NCI-H526 (cell line): ENCODE measurements at places on chromosomes 7 and 10.

DNA sequence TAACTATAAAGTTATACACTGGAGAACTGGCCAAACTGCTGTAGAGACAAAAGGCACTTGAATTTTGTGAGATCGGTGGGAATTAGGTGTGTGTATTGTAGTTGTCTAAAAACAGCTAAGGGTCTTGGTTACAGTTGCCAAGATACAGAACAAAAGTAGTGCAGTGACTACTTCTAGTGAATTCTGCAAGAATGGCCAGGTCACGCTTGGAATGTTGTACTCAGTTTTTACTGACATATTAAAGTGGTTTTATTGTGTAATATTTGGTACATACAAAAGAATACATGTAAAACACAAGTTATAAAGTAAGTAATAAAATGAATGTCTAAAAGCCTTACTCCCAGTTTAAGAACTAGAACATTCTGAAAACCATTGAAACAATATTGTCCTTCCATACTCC is 42.4 kb downstream of the PRPF18 start:
- no peak for DNase-seq

- DNase-seq = no peak
Observed at GRCh38 chr10:50992356-50992901, 81.9 kb upstream of the PRKG1 start.

- no peak for DNase-seq
Observed at GRCh38 chr7:84812021-84812420, 374.8 kb downstream of the SEMA3D start.

DNA sequence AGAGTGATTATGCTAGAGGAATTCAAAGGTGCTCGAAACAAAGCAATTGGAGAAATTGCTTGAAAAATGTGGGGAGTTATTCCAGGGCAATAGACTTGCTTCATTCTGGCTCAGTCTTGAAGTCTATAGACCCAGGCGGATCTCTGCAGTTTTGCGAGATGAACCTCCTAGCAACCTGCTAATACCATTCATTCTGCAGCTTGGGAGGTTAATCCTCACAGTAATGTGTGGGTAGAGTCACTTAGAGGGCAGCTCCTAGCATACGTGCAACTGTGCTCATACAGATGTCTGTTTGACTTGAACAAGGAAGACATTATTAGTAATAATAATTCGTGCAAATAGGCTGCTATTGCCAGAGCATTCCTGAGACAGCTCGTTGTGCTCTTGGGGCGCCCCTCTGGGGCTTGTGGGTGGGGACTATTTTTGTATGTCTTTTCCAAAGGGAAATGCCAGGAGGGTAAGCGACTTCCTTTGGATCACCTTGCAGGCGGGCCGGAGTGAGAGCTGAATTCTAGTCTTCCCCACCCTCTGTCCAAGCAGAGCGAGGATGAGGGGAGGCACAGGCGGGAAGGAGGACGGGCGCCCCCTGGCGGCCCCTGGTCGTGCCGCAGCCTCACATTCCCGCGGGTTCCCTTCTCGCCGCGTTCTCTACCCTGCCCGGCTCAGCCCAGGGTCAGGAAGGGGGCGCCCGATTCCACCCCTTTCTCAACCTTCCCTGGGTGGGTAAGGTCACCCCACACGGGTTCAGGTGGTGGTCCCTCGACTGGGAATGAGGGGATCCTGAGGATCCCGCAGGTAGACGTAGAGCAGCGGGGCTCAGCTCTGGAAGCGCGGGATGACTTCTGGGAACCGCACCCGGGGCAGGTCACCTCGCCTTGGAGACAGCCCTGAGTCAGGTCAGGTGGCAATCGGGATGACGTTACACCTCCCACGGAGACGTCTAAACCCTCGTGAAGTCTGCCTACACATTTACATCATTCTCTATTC is 241.5 kb downstream of the PHTF2 start:
- no peak for DNase-seq

- DNase-seq = no peak
Observed at GRCh38 chr10:63681993-63682697, 160.9 kb downstream of the REEP3 start.

DNA sequence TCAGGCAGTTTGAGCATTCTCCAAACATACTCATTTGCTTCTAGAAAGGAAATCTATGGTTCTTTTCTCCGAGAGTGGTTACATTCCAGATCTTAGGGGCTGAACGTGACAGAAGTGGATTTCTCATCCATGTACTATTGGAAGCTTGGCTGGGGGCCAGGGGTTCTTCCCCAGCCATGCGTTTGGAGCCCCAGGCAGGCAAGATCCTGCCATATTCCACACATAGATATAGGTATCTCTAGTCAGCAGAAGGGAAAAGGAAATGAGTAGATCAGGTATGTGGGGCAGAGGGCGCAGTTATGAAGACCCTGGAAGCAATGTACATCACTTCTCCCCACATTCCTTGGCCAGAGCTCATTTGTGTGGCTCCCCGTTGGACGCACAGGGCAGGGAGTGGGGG is 299.8 kb downstream of the CCDC3 start:
- no peak for DNase-seq
